ENCODE measurements at places on chromosomes 3 and 15.

DNA sequence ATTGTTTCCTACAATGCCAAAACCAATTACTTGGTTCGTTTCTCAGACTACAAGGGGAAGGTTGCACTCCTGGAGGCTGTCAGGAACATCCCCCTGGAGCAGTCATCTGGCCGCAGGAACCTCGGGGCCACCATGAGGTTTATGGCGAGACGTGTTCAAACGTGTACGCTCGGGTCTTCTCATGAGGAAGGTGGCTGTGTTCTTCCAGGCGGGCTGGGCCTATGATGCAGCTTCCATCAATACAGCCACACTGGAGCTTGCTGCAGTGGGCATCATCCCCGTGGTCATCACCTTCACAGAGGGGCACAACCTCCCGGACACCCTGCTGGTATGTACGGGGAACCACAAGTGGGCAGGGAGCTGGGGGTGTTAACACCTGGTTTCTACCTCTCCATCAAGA, 94.5 kb upstream of the COL6A5 start:
- DNase-seq, result no peak

GRCh38 chr3:152466784-152467183, 198.1 kb downstream of the MBNL1 start:
- no peak for DNase-seq

DNA sequence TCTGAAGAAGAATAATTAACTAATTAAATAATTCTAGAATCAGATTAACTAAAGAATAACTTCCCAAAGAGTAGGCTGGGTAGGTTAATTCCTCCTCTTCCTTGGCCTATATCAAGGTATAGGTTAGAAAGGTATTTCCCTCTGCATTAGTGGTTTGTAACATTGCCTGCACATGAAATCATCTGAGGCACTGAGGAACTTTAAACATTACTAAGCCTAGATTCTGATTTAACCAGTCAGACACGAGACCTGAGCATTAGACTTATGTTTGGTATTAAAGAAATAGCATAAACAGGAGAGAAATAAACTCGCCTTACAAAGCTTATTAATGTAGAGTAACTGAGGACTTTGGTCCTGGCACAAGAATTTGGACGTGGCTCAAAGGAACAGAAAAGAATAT, 84.2 kb downstream of the FGF7 start:
- DNase-seq, result no peak

- no peak for DNase-seq
Measured at GRCh38 chr3:101189796-101190195, 130.6 kb downstream of the IMPG2 start.

DNA sequence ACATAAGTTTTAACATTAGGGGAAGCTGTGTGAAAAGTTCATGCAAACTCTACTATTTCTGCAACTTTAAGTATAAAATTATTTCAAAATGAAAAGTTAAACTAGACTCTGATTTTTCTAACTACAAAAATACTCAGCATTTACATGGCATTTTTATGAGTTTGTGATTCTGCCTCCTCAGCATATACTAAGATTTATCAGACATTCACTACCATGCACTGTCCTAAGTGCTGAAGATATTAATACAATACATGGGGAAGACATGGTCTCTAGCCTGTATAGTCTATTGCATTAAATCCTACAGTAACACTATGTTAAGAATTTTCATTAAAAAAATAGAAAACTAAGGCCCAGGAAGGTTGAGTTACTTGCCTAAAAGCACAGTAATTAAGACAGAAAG, 80.7 kb downstream of the ZNF148 start:
- DNase-seq, result no peak

DNA sequence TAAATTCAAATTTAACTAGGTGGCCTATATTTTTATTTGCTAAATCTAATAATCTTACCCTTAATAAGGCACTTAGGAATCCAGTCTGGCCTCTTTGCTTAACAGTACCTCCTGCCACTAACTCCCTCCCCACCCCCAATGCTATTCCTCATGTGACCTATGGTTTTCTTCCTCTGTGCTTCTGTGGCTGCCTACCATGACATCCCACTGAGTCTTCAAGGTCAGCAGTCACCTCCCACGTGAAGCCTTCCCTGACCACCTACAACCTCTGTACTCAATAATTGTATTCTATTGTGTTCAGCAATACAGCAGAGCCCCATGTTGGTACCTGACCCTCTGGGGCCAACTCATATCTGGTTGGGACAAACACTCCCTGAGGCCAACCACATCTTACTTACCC, 9.7 kb downstream of the PARP16 start:
- DNase-seq, result no peak
